GM13977 (cell line): ENCODE measurements at places on chromosomes 5 and 9.
A peak's percentile ranks its signal among the peaks of the same experiment; 100 is the strongest.

- DNase-seq = no peak
Measured at GRCh38 chr5:151862811-151863472, 61.7 kb downstream of the GLRA1 start.

- peak; percentile 58 for DNase-seq
Measured at GRCh38 chr9:129482521-129483414, 138.1 kb downstream of the C9orf50 start.

DNA sequence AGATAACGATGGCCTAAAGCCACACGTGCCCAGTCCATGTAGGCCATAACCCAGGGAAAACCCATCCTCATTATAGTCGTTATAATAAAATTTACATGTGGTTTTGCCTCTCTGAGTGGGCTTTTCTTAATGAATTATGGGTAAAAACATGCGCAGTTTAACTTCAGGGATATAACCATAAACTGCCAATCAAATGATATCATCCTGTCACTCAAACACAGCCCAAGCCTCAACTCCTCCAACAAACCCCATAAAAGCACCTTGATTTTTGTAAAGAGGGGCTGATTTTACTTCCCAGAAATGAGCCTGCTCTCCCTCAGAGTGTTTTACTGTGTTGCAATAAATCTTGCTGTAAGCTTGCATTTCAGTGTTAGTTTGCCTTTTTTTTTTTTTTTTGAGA, 15.8 kb upstream of the SETX start:
- no peak for DNase-seq

GRCh38 chr5:109693535-109694400, 4.0 kb downstream of the MAN2A1 start:
- no peak for DNase-seq

- no peak for DNase-seq
Measured at GRCh38 chr5:116865651-116866050, 291.0 kb upstream of the SEMA6A start.

DNA sequence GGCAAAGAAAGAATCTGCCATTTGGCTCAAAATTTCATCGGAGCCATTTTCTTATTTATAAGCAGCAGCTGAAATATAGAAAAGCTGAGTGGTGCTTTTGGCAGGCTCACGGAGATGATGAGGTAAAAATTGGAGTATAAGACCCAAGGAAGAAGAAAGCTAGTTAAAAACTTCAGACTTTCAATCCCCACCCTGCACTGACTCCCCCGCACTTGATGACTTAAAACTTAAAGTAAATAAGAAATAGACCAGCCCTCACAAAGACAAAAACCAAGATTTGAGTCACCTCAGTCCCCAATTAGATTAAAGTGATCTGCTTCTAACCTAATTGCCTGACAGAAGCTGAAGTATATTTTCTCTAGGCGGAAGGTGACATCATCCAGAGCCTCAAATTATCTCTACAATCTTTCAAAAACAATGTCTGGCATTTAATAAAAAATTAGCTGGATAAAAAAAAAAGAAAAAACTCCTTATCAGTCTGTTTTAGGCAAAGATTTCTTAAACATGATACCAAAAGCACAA, 124.0 kb upstream of the PJA2 start:
- DNase-seq = no peak

GRCh38 chr5:53917095-53917494, 356.7 kb downstream of the NDUFS4 start:
- DNase-seq = no peak
